Retinal pigment epithelial cell (primary cell): ENCODE measurements at places on chromosomes 16 and 17.

GRCh38 chr16:71360378-71360777 lies 1.9 kb downstream of the CALB2 start:
- DNase-seq: peak; percentile 36

- peak; percentile 77 for DNase-seq
Observed at GRCh38 chr16:65698791-65699321, 577.0 kb upstream of the CDH11 start.

DNA sequence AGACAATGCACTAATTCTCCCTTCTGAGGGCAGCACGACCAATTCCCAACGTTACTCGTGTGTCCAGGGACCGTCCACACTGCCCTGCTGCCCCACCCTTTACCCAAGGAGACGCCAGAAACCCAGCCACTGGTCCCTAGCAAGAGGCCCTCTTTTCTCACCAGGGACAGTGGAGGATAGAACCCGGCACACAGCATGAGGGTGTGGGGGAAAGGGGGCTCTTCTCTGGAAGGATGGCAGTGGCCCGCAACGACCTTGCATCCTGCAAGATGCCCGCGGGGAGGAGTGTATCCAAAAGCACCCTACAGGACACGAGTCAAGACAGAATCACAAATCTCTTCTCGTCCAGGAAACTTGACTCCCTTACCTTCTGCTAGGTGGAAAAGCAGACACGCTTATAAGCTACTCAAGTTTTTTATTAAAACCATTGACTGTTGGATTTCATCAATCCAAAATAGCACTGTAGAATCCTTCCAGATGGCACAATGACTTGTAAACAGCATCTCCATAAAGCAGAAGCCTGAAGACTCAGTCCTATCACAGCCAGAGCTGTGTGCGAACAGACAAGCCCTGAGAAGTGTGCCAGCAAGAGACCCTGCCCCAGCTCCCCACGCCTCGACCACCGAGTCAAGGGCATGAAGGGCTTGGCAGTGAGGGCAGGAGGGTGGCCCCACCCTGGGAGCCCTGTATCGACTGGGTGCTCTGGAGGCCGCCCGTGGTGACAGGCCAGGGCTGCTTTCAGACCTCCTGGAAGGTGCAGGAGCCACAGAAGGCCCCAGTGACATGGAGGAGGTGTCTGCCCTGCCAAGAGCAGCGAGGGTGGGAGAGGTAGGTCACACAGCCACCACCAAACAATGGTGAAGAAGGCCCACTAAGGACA lies 103.8 kb downstream of the ANKRD11 start:
- no peak for DNase-seq

- no peak for DNase-seq
Observed at GRCh38 chr17:73600103-73600871, 44.0 kb downstream of the SDK2 start.

GRCh38 chr17:17469996-17470395 lies 6.8 kb upstream of the MED9 start:
- DNase-seq: no peak

DNA sequence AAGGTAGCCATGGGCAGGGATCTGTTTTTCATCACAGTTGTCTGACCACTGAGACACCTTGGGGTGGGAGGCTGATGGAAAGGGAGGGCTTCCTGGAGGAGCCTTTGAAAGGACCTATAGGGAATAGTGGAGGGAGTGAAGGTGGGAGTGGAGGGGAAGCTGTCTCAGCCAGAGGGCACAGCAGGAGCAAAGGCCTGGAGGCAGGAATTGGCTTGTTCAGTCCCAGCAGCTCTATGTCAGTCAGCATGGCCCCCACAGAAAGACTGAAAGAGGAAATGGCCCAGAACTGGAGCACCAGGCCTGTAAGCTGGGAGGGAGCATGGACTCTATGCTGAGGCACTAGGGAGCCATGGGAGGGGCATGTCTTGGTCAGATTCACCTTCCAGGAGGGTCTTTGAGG lies 12.8 kb upstream of the CBFB start:
- DNase-seq: no peak

- DNase-seq: no peak
Observed at GRCh38 chr17:27323538-27324215, 29.8 kb downstream of the WSB1 start.

DNA sequence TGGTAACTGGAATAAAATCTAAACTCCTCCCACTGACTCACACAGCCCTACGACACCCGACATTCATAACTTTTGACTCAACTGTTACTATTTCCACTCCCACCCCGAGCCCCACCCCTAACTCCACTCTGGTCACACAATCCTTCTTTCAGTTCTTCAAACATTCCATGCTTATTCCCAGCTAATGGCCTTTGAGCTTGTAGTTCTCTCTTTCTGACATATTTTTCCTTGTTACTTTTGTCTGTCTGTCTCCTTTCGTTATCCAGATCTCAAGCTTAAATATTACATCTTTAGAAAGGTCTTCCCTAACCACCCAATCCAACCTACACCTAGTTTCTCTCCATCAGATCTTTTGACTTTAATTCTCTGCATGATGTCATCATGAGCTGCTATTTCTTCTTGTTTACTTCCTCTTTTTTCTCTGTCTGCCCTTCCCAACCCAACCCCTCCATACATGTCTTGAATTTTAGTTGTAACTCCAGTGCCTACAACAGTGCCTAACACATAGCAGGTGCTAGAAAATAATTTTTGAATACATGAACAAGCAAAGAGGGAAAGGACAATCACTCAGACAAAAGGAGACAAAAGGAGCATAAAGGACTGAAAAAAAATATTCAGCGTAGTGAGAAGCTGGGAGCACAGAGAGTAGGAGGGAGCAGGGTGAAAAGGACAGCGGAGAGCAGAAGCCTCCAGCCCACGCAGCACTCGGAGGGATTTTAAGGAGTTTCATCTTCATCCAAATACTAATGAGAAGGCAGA lies 65.2 kb upstream of the SMIM36 start:
- DNase-seq: peak; percentile 26

- peak; percentile 46 for DNase-seq
Observed at GRCh38 chr17:27904534-27905446, 11.6 kb upstream of the LYRM9 start.

DNA sequence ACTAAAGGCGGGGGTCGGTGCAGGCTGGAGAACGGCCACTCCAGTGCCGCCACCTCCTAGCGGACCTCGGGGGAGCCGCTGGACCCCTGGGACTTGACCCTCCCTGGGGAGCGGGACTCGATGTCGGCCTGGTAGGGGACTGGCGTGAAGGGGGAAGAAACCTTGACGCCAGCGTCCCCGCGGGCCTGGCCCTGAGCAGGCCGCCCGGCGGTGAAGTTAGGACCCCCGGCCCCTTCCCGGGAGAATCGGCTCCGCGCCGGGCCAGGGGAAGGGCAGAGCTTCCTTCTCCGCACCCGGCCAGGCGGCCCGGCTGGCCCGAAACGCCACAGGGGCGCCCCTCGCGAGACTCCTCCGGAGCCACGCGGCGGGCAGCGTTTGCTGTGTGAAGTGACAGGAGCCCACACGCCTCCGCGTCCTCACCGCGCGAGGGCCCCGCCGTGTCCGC lies 389 bp downstream of the DUS1L start:
- DNase-seq: no peak

- DNase-seq: no peak
Observed at GRCh38 chr17:57266902-57267311, 10.6 kb downstream of the MSI2 start.

DNA sequence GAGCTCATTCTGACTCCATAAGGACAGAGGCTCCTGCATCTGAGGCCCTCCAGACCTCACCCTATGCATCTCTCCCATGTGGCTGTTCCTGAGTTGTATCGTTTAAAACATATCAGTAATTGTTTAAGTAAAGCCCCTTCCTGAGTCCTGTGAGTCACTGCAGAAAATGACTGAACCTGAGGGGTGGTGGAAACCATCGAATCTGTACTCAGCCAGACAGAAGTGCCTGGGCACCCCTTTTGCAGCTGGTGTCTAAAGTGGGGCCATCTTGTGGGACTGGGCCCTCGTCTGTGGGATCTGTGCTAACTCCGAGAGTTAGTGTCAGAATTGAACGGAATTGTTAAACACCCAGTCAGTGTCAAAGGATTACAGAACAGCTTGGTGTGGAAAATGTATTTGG lies 25.4 kb downstream of the CMTM3 start:
- DNase-seq: no peak

- no peak for DNase-seq
Observed at GRCh38 chr16:10490141-10490540, 90.3 kb downstream of the EMP2 start.

DNA sequence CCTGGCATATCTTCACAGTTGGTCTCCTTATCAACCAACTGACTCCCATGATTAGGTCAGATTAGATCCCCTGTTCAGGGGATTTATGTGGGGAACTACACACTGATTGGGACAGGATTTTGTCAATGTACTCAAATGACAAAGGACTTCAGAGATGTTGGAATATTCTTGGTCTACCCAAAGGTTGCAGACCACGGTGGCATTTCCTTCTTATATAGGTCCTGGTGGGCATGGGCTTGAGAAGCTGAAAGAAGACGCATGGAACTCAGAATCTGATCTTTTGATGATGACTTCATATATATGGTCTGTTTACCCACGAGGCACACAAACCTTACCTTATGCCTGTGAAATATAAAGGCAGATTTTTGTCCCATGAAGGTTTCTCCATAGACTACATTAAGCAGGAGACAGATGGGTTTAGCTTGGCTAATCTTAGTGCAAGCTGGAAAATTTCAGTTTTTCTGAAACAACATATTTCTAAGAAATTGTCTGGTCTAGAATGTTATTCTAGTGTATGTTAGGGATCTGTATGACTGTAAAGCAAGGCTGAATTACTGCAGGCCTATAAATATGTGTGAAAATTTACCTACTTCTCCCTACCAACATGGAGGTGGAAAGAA lies 33.5 kb downstream of the HLF start:
- DNase-seq: no peak

DNA sequence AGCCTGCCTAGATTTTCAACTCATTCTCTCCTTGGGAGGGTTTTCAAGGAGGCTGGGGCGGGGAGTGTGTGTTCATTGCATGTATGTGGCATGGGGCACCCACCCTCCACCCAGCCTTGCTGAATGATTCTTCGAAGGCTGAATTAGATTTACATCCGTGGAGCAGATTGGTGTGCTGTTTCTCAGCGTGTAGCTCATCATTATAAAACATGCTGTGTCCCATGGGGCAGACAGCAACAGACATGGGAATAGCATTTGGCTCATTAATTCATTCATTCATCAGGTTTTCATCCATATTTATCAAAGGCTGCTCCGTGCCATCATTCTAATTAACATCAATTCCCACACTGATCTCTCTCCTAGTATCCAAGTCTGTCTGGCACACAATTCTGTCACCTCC lies 10.6 kb upstream of the CD300A start:
- DNase-seq: no peak

- no peak for DNase-seq
Observed at GRCh38 chr17:82160075-82160474, 52.6 kb downstream of the CCDC57 start.

- peak; percentile 39 for DNase-seq
Observed at GRCh38 chr17:31524926-31525800, 133.7 kb downstream of the RAB11FIP4 start.

- DNase-seq: no peak
Observed at GRCh38 chr17:79464318-79465010, 146.4 kb downstream of the RBFOX3 start.
